ENCODE measurements at places on chromosomes 6 and 20. TPM values are rescaled to one million over a fixed set of nuclear protein-coding genes. Genes with fewer than 3 reads are reported as not detected.

- no peak for DNase-seq
Observed at GRCh38 chr6:170107606-170108222, 183.2 kb downstream of the DLL1 start.

DNA sequence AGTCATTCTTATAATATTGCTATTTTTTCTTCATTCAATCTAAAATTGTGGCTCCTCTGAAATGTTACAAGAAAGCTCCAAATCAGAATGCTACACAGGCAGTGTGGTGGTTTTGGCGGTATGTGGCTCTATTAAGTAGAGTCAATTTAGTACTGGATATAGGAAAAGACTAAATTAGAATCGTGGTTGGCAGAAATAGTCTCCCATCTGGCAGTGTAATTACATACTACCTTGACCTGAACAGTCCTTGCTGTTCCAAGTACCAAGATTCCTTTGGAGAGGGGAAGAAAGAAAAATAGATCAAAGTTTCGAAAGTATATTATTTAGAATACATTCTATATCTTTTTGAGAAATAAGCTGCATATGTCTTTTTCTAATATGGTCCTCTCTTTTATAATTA lies 78.2 kb downstream of the C6orf118 start:
- DNase-seq = no peak

GRCh38 chr6:49935387-49935786 lies 28.6 kb downstream of the DEFB114 start:
- no peak for DNase-seq

DNA sequence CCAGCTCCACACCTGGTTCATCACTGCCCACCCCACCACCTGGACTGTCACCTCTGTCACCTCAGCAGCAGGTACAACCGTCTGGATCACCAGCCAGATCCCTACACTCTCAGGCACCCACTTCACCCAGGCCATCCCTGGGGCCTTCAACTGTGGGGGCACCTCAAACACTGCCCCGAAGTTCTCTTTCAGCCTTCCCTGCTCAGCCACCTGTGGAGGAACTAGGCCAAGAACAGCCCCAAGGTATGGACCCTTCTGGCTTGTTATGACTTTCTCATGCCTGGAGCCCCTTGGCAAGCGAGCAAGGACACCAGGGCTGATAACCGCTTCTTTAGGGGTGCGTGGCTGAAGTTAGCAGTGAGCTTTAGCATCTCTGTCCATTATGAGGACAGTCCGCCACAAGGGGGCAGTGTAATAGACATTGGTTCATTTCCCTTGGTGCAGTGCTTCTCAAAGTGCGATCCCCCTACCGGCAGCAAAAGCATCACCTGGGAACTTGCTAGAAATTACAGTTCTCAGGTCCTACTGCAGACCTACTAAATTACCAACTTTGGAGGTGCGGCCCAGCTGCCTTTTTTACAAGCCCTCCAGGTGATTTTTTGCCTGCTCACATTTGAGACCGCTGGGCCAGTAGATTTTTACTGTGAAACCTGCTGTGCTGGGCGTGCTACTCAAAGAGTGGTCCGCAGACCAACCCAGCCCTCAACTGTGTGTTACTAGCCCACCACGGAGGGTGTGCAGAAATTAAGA lies 32.5 kb downstream of the PNPLA1 start:
- DNase-seq = peak; percentile 81

GRCh38 chr20:60011512-60012507 lies 53.6 kb downstream of the CDH26 start:
- DNase-seq = no peak

- DNase-seq = no peak
Observed at GRCh38 chr6:105850261-105851112, 235.6 kb upstream of the PRDM1 start.

- no peak for DNase-seq
Observed at GRCh38 chr20:50969435-50969834, 10.8 kb downstream of the MOCS3 start.

DNA sequence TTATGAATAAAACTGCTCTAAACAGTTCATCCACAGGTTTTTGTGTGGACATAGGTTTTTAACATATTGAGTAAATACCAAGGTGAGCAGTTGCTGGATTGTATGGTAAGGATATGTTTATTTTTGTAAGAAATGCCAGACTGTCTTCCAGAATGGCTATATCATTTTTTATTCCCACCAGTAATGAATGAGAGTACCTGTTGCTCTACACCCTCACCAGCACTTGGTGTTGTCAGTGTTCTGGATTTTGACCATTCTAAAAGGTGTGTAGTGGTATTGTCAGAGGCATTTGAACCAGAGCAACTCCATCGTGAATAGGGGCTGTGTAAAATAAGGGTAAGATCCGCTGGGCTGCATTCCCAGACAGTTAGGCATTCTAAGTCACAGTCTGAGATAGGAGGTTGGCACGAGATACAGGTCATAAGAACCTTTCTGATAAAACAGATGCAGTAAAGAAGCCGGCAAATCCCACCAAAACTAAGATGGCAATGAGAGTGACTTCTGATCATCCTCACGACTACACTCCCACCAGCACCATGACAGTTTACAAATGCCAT lies 12.9 kb upstream of the NT5E start:
- no peak for DNase-seq

DNA sequence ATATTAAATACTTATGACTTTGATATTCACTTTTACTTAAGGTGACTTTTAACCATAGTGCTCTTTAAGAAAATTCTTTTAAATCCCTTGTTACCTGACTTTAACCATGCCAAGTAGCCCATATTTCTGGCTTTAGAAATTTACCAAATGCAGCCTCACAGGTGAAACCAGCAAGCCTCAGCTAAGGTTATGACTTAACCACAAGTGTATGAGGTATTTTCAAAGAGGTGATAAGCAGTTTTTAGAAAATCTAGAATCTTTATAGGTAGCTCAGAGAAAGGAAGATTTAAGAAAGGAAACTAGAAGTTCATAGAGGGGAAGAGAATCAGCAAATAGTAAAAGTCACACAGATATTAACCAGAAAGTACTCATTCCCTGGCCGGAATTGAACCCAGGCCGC lies 661.9 kb upstream of the GJE1 start:
- no peak for DNase-seq

DNA sequence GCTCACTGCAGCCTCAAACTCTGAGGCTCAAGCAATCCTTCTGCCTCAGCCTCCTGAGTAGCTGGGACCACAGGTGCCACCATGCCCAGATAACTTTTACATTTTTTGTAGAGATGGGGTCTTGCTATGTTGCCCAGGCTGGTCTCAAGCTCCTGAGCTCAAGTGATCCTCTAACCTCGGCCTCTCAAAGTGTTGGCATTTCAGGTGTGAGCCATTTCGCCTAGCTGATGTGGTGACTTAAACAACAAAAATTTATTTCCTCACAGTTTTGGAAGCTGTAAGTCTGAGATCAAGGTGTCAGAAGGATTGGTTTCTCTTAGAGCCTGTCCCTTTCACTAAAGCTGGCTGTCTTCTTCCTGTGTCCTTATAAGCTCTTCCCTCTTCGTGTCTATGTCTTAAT lies 15.0 kb upstream of the JARID2 start:
- DNase-seq = no peak

- DNase-seq = no peak
Observed at GRCh38 chr6:81714684-81715083, 37.8 kb downstream of the TENT5A start.

GRCh38 chr6:156587751-156588301 lies 189.4 kb upstream of the ARID1B start:
- no peak for DNase-seq

DNA sequence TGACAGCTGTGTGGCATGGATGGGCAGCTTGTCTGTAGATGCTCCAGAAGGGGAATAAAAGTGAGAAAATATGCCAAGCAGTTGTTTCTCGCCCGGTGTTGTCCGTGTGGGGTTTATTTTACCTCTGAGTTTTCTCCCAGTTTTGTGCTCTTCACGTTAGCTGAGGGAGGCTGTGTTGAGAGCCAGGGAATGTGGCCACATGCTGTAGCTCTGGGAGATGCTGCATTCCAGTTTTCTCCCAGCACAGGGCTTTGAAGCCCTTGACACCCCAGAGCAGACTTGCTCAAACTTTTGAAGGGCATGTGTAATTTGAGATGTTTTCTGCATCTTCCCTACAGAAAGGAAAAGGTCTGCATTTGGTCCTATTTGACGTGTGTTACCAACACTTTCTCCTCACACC lies 67.7 kb downstream of the RREB1 start:
- DNase-seq = no peak

- DNase-seq = no peak
Observed at GRCh38 chr6:169075211-169075914, 178.3 kb downstream of the THBS2 start.

- no peak for DNase-seq
Observed at GRCh38 chr6:158413814-158414565, 101.7 kb downstream of the TULP4 start.

- DNase-seq = no peak
Observed at GRCh38 chr6:11076540-11076939, 17.1 kb upstream of the SMIM13 start.

GRCh38 chr6:11036977-11037430 lies 7.1 kb downstream of the ELOVL2 start:
- no peak for DNase-seq

DNA sequence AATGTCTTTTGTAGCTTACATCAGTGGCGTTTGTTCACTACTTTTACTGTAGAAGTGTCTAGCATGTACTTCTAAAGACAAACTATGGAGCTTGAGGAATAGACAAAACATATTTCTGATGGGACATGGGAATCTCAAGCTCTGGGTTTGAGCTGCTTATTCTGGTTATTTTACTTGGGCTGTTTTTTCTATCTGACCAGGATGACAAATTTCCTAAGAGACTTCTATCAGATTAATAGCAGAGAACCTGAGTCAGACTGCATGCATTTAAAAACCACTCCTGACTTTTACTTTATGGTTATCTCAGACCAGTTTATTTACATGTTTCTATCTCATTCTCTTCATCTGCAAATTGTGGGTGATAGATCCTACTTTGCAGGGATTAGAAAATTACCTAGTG lies 1282.3 kb upstream of the GJE1 start:
- no peak for DNase-seq

GRCh38 chr6:890201-890600 lies 197.3 kb upstream of the EXOC2 start:
- DNase-seq = no peak

- DNase-seq = no peak
Observed at GRCh38 chr20:20489648-20490341, 121.9 kb downstream of the INSM1 start.

DNA sequence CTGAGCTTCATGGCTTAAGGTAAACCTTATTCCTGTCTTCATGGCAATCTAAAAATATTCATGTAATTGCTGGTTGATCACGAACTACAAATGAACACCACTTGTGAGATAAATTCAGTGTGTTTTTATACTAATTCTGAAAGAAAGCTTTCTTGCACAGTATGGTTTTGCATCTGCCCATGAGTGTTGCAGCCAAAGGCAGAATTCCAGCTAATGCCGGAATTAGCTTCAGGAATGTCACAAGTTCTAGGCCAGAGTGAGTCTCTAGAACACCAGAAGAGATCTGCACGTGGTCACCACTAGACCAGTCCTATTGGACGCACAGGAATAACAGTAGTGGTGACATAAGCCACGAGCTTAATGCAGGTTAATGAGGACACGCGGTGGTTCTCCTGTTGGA lies 223.7 kb downstream of the CDH4 start:
- no peak for DNase-seq

DNA sequence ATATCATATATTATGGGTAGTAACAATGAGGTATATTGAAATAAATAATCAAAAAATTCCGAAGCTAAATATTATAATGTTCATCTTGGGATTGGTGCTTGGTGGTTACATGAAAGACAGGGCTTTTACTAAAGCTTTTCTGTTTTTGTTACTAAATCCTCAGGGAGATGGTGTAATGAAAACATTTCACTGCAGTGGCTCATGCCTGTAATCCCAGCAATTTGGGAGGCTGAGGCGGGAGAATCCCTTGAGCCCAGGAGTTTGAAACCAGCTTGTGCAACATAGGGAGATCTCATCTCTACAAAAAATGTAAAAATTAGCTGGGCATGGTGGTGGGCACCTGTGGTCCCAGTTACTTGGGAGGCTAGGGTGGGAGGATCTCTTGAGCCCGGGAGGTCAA lies 42.9 kb downstream of the AFG1L start:
- DNase-seq = no peak

- DNase-seq = no peak
Observed at GRCh38 chr6:11200356-11200755, 32.1 kb downstream of the NEDD9 start.

DNA sequence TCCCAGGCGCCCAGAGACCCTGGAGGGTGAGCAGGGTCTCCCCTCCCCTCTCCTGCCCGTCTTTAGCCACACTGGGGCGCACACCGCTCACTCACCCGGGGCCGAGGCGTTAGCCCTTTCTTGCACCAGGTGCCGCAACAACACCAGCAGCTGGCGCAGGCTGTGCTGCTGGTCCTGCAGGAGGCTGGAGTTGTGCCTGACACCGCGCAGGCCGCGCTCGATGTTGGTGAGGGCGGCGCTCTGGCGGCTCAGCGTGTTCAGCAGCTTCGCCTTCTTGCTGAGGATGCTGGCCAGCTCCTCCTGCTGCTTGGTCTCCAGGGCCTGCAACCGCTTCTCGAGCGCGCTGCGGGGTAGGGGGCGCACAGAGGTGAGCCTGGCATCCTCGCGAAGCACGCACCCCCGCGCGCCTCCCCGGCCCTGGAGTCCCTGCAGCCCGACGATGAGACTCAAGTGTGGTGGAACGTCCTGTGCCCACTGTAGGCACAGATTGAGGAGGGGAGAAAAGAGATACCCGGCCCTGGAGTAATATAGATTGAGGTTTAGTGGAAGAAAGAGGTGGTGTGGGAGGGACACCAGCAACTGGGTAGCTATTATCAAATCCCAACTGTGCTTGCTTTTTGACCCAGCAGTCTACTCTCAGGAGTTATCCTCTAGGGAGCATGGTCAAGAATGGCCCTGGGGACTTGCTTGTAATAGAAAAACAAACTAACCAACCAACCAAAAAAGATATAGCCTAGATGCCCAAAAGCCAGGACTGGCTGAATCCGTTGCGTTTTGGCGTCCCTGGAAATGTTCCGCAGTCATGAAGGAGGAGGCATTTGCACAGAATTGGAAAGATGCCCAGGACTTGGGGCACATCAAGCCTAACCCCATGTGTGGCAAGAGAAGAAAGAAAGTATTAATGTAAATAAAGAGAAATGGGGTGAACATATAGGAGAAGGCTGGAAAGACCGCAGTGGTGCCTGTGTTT lies 30.9 kb downstream of the ANGPT4 start:
- no peak for DNase-seq

- no peak for DNase-seq
Observed at GRCh38 chr20:7323957-7324356, 556.5 kb downstream of the BMP2 start.

- no peak for DNase-seq
Observed at GRCh38 chr6:33758815-33759216, 12.1 kb upstream of the IP6K3 start.

GRCh38 chr6:56022678-56023077 lies 147.3 kb upstream of the BMP5 start:
- DNase-seq = no peak

The PEX3 gene
- total RNA-seq = 12.8 TPM

The ENPP5 gene
- not detected for total RNA-seq

The SPEF1 gene
- not detected for total RNA-seq

The VAPB gene
- total RNA-seq = 25.7 TPM

The BAG2 gene
- total RNA-seq = 2.9 TPM

The GNRH2 gene
- total RNA-seq = 1.9 TPM

The MUC21 gene
- not detected for total RNA-seq

The ACTL10 gene
- total RNA-seq = 2.0 TPM

The NHLRC1 gene
- total RNA-seq = 0.67 TPM

The CGA gene
- 0.62 TPM for total RNA-seq

The THBS2 gene
- not detected for total RNA-seq

The TRAPPC3L gene
- total RNA-seq = 0.37 TPM

The HSPA12B gene
- not detected for total RNA-seq

The TFEB gene
- 26.7 TPM for total RNA-seq

The CST11 gene
- total RNA-seq = not detected

The CBLN4 gene
- total RNA-seq = not detected

The EYA4 gene
- not detected for total RNA-seq

The BPIFA1 gene
- total RNA-seq = not detected

The CUL9 gene
- 81.2 TPM for total RNA-seq

Data from CD4-positive, CD25-positive, alpha-beta regulatory T cell (primary cell).